ENCODE measurements at places on chromosomes 3 and 15. TPM values are rescaled to one million over a fixed set of nuclear protein-coding genes. Genes with fewer than 3 reads are reported as not detected.

The AADACL2 gene
- not detected for total RNA-seq

The NTRK3 gene
- total RNA-seq = 1.1 TPM

The MAP1A gene
- total RNA-seq = 24.3 TPM

The CGGBP1 gene
- 95.5 TPM for total RNA-seq

The CKMT1A gene
- 4.9 TPM for total RNA-seq

The FSD2 gene
- not detected for total RNA-seq

GRCh38 chr15:40823572-40824343 lies 4.8 kb downstream of the PPP1R14D start:
- no peak for DNase-seq
- H3K27me3 ChIP-seq = peaks cover 13% of the 10 kb centered on the region
- no peak overlapping the region for H3K4me3 ChIP-seq

DNA sequence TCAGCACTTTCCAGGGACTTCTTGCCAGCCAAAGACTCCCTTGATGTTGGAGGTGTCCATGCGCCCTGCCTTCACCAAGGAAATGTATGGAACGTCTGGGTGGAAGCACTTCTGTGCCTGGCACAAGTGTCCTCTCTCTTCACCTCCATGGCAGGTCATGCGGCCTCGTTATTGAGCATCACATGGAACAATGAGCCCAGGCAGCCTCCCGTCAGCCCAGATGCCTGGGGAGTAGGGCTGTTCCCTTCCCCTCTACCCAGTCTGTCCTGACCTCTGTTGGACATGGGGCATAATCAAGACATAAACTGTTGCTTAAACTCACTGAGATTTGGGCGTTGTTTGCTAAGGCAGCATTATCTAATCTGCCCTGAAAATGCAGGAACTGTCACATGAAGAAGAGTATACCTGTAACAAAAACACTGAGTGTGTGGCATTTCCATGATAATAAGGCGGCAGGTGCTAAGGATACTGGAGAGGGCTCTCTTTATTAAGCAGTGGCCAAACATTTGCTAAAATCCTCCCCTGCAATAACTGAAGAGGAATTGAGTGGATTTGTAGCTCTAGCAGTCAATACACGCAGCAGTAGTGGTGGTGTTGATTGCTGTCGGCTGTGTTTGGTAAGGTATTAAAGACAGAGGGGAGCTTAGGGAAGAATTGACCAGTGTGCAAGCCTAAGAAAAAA lies 338.2 kb upstream of the ATP10A start:
- no peak overlapping the region for H3K27ac ChIP-seq
- peaks cover 17% of the 10 kb centered on the region for H3K4me1 ChIP-seq
- no peak for DNase-seq
- no peak overlapping the region for H3K4me3 ChIP-seq
- H3K36me3 ChIP-seq = no peaks in the 10 kb centered on the region
- peaks cover 3% of the 10 kb centered on the region for H3K27me3 ChIP-seq

DNA sequence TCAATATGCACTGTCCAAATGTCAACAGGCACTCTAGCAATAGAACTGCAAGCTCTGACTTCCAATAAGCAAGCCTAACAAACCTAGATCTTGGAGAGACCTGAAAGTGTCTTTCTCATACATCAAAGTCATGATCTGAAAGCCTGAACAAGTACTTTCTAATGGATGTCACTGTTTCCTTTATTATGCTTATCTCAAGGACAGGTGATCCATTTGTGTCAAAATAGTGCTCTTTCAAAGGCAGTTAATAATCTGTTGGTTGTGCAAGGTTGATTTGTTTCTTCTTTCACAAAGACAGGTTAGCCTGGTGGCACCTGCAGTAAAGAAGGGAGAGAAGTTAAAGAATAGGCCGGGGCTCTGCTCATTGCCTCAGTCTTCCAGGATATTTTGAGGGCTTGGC lies 146.8 kb downstream of the EPHB1 start:
- H3K4me3 ChIP-seq = no peak overlapping the region
- H3K4me1 ChIP-seq = peaks cover 20% of the 10 kb centered on the region
- peaks cover 6% of the 10 kb centered on the region for H3K27me3 ChIP-seq
- DNase-seq = no peak
- H3K27ac ChIP-seq = no peak overlapping the region
- H3K36me3 ChIP-seq = peaks cover 5% of the 10 kb centered on the region

DNA sequence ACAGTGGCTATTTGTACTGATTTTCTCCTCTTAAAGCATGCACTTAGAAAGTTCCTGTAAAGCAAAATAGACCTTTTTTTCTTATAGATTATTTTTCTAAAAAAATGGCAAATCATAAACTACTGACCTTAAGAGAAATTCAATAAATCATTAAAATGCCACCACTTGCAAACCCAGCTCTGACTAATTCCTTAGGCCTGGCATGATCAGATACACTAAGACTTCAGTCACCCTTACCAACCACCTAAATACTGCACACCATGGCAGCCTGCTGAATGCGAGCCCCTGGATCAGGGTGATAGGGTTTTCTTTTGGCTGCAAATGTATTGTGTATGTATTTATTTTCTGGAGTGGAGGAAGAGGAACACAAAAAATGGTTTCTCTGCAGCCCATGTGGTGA lies 370.6 kb upstream of the TBL1XR1 start:
- peaks cover 11% of the 10 kb centered on the region for H3K4me1 ChIP-seq
- DNase-seq = no peak
- H3K27ac ChIP-seq = no peak overlapping the region
- H3K4me3 ChIP-seq = no peak overlapping the region

DNA sequence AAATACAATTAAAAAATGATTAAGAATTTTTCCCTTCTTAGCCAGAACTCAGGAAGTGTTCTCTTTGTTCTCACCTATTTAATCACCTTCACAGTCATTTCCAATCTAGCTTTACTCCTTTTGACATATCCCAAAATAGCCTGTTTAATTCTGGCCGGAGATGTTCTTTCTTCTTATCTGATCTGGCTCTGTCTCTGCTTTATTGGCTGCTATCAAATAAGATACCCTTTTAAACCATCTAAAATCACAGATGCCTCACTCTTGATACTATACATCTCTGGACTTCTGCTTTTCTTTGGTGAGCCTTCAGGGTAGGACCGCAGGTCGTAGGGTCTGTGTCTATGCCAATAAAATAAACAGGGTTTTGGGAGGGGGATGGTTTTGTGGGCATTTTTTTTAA lies 319.2 kb upstream of the SEMA6D start:
- H3K36me3 ChIP-seq = no peaks in the 10 kb centered on the region
- DNase-seq = no peak
- no peak overlapping the region for H3K27ac ChIP-seq
- H3K4me3 ChIP-seq = no peak overlapping the region

DNA sequence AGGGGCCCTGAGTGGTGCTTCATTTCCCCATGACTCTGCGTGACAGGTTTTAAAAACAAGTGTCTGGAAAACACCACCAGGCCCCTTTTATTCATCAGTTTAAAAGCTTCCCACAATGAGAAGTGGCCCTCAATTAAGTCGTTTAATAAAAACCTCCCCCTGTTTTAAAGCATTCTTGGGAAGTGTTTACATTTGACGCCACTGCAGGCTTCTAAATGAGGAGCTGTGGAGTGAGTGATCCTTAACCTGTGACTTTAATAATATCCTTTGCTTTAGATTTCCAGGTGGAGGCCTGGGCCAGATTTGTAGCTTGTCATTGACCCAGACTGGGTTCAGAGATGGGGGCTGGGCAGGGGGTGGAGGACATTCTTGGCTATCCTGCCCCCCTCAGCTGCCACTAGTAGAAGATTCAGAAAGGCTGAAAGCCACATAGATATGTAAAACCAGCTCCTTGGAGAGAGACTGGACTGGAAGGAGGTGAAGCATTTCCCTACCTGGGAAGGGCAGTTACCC lies 11.3 kb downstream of the CGNL1 start:
- no peaks in the 10 kb centered on the region for H3K27me3 ChIP-seq
- H3K27ac ChIP-seq = no peak overlapping the region
- peaks cover 25% of the 10 kb centered on the region for H3K4me1 ChIP-seq
- no peaks in the 10 kb centered on the region for H3K36me3 ChIP-seq
- H3K4me3 ChIP-seq = no peak overlapping the region

- H3K27me3 ChIP-seq = peaks cover 3% of the 10 kb centered on the region
- peaks cover 5% of the 10 kb centered on the region for H3K4me1 ChIP-seq
- DNase-seq = no peak
- H3K36me3 ChIP-seq = no peaks in the 10 kb centered on the region
- no peak overlapping the region for H3K27ac ChIP-seq
- no peak overlapping the region for H3K4me3 ChIP-seq
These were observed 15.8 kb upstream of the IGDCC3 start for GRCh38 chr15:65393557-65393956.

GRCh38 chr15:91307601-91308000 lies 207.5 kb downstream of the SV2B start:
- H3K4me3 ChIP-seq = no peak overlapping the region
- H3K4me1 ChIP-seq = peaks cover 6% of the 10 kb centered on the region
- H3K36me3 ChIP-seq = no peaks in the 10 kb centered on the region
- H3K27me3 ChIP-seq = peaks cover 50% of the 10 kb centered on the region
- H3K27ac ChIP-seq = no peak overlapping the region

GRCh38 chr15:42691308-42691707 lies 45.6 kb downstream of the CDAN1 start:
- H3K4me3 ChIP-seq = no peak overlapping the region
- no peak for DNase-seq
- no peaks in the 10 kb centered on the region for H3K27me3 ChIP-seq
- H3K4me1 ChIP-seq = no peaks in the 10 kb centered on the region
- peak overlapping the region; percentile 83 for H3K27ac ChIP-seq
- peaks cover 15% of the 10 kb centered on the region for H3K36me3 ChIP-seq

- H3K4me3 ChIP-seq = no peak overlapping the region
- peaks cover 4% of the 10 kb centered on the region for H3K27me3 ChIP-seq
- no peak for DNase-seq
- no peaks in the 10 kb centered on the region for H3K4me1 ChIP-seq
- H3K27ac ChIP-seq = no peak overlapping the region
These were observed 140.4 kb upstream of the GALNT15 start for GRCh38 chr3:16033889-16034687.

- H3K36me3 ChIP-seq = no peaks in the 10 kb centered on the region
- no peak overlapping the region for H3K27ac ChIP-seq
- H3K4me3 ChIP-seq = no peak overlapping the region
- H3K27me3 ChIP-seq = no peaks in the 10 kb centered on the region
- peaks cover 5% of the 10 kb centered on the region for H3K4me1 ChIP-seq
- DNase-seq = no peak
These were observed 15.3 kb downstream of the ABTB1 start for GRCh38 chr3:127688022-127688415.
